ENCODE measurements at places on chromosomes 13 and 19. TPM values are rescaled to one million over a fixed set of nuclear protein-coding genes. Genes with fewer than 3 reads are reported as not detected.

IGSF23 gene
- not detected for total RNA-seq

SLC46A3 gene
- 14.0 TPM for total RNA-seq

GRCh38 chr19:2356036-2356646 is 3.9 kb upstream of the TMPRSS9 start:
- peaks cover 40% of the 10 kb centered on the region for H3K36me3 ChIP-seq
- H3K4me1 ChIP-seq, result peaks cover 6% of the 10 kb centered on the region
- H3K27ac ChIP-seq, result no peak overlapping the region
- H3K4me3 ChIP-seq, result no peak overlapping the region
- H3K27me3 ChIP-seq, result peaks cover 3% of the 10 kb centered on the region
- no peak for DNase-seq

DNA sequence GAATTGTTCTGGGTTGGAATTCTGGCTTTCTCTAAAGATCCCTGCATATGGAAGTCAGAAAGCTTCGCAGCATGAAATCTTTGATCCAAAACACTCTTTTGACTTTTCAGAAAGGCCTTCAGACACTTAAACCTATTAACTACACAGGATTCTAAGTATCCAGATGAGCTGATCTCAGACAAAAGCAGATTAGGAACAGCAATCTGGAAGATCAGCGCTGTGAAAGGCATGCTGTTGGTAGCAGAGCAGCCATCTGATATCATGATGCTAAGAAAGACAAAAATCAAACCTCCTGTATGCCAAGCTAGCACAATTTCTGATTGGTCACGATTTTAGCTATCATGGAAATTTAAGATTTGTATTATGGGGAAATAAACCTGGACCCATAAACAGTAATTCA is 589.9 kb downstream of the GPC5 start:
- no peak for DNase-seq
- H3K27me3 ChIP-seq, result no peaks in the 10 kb centered on the region
- H3K4me1 ChIP-seq, result no peaks in the 10 kb centered on the region
- H3K36me3 ChIP-seq, result no peaks in the 10 kb centered on the region
- no peak overlapping the region for H3K4me3 ChIP-seq

PCP2 gene
- total RNA-seq, result not detected

ZNF536 gene
- 7.3 TPM for total RNA-seq

INSR gene
- 102 TPM for total RNA-seq

FLT3 gene
- total RNA-seq, result 1.8 TPM
